ENCODE measurements at places on chromosomes 11 and 22.

- peak; percentile 51 for DNase-seq
These were observed 54.7 kb downstream of the FBXO7 start for GRCh38 chr22:32528984-32529982.

DNA sequence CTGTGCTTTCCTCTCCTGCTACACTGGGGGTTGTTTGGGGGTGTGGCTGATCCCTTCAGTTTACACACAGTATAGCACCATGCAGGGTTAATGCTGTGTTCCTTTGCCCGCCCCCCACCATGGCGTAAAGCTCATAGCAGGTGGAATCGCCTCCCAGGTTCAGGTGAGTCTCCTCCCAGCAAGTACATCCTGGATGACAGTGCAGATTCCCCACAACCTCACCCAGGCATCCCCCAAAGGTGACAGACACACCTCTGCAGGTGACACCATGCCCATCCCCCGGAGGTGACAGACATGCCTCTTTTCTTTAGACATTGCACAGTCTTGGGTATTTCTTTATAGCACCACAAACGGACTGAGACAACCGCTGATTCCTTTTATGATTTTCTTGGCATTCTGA is 343.7 kb downstream of the BRD1 start:
- DNase-seq: no peak

- DNase-seq: no peak
These were observed 6.7 kb downstream of the TRIM29 start for GRCh38 chr11:120130991-120131760.

DNA sequence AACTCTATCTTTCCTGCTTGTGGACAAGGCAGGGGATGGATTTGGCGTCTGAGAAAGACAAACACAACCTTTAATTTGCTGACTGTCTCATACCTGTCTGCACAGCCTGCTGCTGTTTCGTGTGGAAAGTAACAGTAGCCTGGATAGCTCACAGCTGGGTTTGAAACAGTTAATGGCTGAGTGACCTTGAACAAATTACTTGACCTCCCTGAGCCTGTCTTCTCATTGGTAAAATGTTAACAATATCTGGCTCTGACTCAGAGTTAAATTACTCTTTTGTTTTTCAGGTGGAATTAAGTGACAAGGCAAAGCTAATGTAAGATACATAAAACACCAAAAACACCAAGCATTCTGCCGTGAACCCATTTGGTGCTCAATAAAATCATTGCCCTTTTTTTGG is 41.1 kb upstream of the ADA2 start:
- no peak for DNase-seq

DNA sequence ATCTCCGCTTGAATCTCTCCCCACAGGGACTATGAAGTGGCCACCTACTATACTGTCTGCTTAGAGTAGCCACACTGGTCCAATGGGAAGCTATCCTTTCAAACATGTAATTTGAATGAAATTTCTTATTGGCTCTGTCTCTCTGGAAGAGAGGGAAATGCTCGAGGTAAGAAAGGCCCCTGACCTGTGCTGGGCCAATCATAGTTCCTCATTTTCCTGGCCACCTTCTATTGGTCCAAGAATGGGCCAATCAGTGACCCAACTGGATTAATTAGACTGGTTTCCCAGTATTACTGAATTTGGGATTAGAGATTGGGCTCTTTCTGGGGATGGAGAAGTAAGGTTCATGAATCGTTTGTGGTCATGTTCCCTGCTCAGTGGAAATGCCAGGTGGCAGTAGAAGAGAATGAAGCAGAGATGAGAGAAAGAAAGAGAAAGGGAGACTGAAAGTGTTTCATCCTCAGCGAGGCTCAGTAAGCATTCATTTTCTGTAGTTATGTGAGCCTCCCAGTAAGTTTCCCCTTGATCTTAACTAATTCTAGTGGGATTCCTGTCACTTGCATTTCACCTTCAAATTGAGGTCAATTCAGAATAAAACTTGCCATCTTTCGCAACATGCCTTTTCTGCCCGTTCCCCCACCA is 8.4 kb upstream of the MMP20 start:
- DNase-seq: no peak

- DNase-seq: no peak
These were observed 817.4 kb downstream of the BRD1 start for GRCh38 chr22:49010070-49010863.

- peak; percentile 46 for DNase-seq
These were observed 698 bp downstream of the PAK1 start for GRCh38 chr11:77472991-77473800.

GRCh38 chr22:39946503-39947219 is 13.5 kb upstream of the TMA7B start:
- no peak for DNase-seq

DNA sequence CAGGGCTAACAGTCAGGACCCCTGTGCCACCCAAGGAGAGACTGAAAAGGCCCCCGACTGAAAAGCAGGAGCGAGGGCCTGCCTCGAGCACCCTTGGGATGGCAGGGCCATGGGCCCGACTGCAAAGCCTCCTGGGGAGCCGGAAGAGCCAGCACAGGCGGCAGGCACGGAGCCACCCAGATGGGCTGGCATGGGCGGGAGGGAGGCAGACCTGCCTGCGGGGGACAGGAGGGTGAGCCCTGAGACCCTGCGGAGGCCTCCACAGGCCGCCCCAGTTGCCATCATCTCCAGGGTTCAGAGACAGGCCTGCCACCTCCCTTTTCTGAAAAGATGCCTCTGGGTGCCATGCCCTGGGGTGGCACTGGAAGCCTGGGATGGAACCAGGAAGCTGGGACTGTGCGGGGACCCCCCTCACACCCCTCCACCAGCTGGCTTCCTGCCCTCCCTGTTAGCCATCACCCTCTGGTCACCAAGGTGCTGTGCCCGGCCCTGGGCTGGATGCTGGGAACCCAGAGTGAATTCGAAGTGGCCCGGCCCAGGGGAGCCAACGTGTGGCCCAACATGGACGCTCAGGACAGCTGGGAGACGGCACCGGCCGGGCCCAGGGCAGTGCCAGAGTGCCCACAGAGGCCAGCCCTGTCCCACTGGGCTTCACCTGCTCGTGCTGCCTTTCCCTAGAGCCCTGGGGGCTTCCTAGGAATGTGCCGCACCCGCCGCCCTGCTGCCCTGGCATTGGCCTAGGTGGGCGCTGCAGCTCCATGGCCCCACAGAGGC is 13.8 kb downstream of the TSPAN32 start:
- DNase-seq: no peak

GRCh38 chr11:132466983-132467382 is 1065.3 kb downstream of the OPCML start:
- DNase-seq: no peak

- DNase-seq: peak; percentile 31
These were observed 8.5 kb upstream of the CHRDL2 start for GRCh38 chr11:74739546-74740270.

- DNase-seq: no peak
These were observed 174.4 kb downstream of the SWAP70 start for GRCh38 chr11:9838229-9838628.

DNA sequence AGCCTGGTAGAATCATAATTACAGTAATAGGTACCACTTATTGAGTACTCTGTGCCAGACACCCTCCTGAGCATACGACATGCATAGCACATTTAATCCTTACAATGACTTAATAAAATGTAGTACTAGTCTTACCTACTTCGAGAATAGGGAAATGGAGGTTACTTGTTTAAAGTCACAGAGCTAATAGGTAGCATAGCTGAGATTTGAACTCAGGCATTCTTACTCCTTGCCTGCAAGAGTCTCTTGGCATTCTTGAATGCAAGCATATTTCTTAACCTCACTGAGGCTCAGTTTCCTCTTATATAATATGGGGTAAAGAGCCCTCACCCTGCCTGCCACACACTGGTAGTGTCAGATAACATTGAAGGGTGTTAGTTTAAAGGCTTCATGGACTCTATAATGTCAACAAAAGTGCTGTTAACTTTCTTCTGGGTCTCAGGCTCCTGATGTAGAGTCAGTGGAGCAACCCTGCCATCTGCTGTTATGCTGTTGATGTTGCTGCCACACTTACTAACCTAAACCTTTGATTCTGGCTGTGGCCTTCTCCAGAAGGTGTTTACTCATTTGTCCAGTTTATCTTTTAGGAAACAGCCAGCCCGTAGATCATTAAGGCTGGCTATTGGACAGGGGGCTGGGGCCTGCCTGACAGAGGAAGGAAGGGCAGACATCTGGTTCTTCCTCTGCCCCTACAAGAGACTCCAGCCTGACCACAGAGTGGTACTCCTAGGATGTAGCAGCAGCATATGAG is 18.9 kb downstream of the LIMK2 start:
- peak; percentile 12 for DNase-seq

DNA sequence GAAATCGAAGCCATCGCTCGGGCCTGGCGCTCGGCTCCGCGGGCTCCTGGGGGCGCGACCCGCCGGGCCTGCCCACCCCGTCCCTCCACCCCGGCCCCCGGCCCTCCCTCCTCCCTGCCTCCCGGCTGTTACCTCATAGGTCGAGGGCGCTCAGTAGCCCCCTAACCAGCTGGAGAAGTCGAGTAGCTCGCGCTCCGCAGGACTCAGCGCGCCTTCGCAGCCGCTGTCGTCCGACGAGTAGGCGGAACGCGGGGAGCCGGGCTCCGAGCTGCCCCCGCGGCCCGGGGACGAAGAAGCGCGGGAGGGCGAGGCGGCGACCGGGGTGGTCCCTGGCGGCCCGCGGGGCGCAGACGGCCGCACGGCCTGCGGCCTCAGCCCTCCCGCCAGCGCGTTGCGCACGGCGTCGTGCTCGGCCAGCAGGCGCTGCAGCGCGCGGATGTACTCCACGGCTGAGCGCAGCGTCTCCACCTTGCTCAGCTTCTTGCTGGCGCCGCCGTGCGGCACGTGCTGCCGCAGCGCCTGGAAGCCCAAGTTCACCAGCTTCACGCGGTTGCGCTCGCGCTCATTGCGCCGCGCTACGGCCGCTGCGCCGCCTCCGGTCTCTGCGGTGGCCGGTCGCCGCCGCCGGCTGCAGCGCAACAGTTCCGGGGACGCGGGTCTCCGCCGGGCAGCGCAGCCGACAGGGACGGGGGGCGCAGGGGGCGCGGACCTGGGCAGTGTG is 627 bp downstream of the ASCL2 start:
- DNase-seq: peak; percentile 43

- DNase-seq: no peak
These were observed 49.1 kb downstream of the XKR3 start for GRCh38 chr22:16776080-16776479.

DNA sequence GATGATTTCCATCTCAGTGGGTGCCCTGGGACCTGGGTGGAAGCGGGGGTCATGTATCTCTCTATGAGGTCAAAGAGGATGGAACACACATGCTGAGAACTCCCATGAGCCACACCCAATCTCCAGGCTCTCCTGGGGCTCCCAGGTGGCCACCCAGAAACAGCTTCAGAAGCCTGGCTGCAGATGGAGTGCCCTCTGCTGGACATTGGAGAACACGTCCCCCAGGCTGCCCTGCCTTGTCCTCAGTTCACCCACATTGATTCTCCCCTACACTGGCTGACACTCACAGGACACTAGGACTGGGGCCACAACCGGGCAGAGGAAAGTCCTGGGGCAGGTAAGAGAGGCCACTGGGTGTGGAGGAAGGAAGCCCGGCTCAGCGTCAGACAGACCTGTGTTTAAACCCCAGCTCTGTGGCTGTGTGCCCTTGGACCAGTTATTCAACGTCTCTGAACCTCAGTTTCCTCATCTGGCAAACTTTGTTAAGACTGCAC is 4.5 kb upstream of the NOL12 start:
- peak; percentile 65 for DNase-seq

Data from stimulated activated CD4-positive, alpha-beta T cell treated with anti-CD3 and anti-CD28 coated beads, Interleukin-12 subunit alpha, Interleukin-12 subunit beta, amount 100 ng/mL, for 4 hours (primary cell).